GM12878 (cell line): ENCODE measurements at places on chromosomes 4 and X. TPM values are rescaled to one million over a fixed set of nuclear protein-coding genes. Genes with fewer than 3 reads are reported as not detected.

- no peak for DNase-seq
These were observed 255.3 kb downstream of the RAPGEF2 start for GRCh38 chr4:159358226-159358625.

GRCh38 chrX:85378461-85378860 is 1.0 kb downstream of the POF1B start:
- no peak for DNase-seq

DNA sequence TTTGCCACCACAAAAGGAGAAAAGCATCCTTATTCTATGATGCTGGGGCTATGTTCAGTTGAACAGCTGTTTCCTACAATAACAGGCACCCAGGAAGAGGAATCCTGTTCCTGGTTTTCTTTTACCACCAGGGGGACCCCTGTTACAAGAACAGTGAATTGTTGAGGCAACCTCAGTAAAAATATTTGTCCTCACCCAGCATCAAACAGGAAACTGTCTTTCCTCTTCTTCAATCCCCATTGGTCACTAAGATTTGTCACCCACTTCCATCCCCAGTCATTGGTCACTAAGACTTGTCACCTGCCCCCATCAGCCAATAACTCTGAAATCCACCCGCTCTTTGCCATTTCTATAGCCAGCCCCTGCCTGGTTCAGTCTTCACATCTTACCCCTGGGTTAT is 143.5 kb upstream of the GALNT7 start:
- peak; percentile 16 for DNase-seq

DNA sequence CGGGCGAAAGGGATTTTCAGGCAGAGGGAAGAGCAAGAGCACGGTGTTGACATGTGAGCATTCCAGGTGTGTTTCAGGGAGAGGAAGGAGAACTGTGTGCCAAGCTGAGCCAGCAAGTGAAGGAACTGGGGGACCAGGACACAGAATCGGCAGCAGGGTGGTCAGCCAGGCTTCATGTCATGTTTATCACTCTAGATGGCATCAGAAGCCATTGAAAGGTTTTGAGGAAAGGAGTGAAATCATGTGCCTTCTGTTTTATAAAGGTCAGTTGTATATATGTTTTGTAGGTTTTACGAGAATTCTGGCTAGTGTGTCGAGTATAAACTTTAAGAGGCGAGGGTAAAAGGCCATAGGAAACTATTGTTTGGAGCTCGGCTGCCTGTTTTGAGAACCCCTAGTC is 682.3 kb downstream of the TRIML1 start:
- no peak for DNase-seq

DNA sequence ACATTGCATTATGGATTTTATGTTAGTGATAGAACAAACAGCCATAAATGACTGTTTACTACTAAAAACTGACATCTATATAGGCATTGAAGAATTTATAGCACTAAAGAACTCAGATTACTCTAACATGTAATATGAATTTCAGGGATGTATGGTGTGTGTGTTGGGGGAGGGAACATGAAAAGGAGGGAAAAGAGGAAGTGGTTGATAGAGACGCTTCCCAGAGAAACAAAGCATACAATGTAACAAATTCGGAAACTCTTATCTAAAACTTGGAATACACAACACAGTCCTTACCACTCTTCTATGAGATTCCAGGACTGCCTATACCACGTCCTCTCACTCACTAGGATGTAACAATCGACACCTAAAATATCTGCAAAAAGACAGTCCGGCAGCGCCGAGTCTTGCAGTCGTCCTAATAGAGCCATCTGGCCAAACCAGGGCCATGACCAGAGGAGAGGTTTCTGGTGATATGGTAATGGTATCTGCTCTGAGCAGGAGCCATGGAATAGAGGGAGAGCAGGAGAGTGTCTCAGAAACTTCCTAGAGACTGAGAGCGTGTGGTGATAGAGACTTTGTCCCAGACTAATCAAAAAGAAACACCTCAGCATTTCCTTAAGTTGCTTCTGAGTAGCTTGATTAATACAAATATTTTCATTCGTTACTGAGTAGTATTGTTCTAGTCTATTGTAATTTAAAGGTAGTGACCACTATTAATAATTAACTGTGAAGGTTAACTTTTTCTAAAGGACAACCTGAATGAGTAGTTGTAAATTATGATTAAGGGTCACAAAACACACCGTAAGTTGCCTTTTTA is 251.9 kb upstream of the ETNPPL start:
- DNase-seq = no peak

C1QTNF7 gene
- not detected in 2 replicates for total RNA-seq

ARAP2 gene
- 28.3 and 32.0 TPM in 2 replicates for total RNA-seq

PNMA3 gene
- not detected in 2 replicates for total RNA-seq

GLRB gene
- total RNA-seq = not detected in 2 replicates

TCP11X2 gene
- total RNA-seq = not detected in 2 replicates
